Keratinocyte (primary cell): ENCODE measurements at places on chromosomes 11 and 22.

DNA sequence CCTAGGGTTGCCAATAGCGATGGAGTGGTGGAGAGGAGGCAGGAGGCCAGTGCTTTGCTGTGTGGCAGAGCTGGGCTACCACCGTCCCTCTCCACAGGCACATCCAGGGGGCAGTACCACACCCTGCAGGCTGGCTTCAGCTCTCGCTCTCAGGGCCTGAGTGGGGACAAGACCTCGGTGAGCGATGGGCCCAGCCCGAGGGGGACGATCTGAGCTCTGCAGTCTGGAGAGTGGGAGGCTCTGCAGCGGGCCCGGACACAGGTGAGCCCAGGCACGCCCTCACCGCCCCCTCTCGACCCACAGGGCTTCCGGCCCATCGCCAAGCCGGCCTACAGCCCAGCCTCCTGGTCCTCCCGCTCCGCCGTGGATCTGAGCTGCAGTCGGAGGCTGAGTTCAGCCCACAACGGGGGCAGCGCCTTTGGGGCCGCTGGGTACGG, 2.5 kb downstream of the PKP3 start:
- no peak for DNase-seq

DNA sequence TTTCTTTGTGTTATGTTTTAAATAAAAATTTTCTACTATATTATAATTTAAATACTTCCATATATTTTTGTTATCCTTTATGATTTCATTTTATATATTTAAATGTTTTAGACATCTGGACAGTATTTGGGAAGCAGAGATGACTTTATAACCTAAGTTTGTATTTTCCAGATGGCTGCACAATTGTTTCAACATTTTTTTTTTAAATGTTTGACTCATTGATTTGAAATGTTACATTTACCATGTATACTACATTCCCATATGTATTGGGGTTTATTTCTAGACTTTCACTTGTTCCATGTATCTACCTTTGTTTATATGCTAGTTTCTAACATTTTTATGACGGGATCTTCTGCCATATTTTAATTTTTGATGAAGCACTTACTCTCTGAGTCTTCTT, 766.5 kb downstream of the METTL15 start:
- DNase-seq: no peak

DNA sequence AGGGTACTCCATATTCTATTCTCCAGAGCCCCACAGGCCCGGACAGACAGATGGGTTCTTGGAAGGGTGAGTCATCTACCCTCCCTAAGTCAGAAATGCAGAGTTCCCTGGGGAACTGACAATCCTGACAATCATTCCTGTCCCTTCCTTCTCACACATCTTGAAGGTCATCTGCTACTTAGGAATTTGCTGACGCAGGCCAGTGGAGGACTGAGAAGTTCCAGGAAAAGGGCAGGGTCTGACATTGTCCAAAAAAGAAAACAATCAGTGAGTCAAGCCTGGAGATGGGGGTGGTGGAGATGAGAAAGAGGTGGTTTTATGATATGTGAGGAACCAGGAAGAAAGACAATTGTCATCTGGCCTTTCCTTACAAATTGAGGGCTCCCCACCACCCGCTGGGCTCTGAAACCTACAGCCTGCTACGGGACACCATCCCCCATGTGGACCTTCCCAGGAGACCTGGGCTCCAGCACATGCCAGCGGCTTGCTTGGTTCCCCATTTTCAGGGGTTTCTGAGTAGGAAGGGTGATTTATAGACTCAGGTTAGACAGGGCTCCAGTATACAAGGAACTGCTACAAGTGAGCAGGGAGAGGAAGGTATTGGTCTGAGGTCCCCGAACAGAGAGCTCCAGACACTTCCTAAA, 12.9 kb downstream of the CD59 start:
- DNase-seq: peak; percentile 80

DNA sequence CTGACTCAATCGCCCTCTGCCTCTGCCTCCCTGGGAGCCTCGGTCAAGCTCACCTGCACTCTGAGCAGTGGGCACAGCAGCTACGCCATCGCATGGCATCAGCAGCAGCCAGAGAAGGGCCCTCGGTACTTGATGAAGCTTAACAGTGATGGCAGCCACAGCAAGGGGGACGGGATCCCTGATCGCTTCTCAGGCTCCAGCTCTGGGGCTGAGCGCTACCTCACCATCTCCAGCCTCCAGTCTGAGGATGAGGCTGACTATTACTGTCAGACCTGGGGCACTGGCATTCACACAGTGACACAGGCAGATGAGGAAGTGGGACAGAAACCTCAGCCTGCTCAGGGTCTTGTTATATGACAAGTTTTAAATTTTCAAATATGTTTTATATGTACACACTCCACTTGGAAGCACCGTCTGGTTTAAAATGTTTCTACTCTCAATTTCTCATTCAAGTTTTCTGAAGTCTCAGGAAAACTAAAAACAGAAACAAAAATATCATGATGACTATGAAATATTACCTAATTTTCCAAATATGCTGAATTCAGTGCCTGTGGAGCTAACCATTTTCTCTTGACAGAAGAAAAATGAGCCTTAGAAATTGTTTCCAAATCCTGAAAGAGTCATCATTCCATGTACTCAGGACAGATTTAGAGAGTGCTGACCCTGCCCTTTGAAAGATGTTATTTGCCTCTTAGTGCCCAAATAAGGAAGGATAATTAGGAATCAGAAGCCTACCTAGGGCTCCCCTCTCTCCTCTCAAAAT, 48.8 kb upstream of the TOP3B start:
- no peak for DNase-seq

DNA sequence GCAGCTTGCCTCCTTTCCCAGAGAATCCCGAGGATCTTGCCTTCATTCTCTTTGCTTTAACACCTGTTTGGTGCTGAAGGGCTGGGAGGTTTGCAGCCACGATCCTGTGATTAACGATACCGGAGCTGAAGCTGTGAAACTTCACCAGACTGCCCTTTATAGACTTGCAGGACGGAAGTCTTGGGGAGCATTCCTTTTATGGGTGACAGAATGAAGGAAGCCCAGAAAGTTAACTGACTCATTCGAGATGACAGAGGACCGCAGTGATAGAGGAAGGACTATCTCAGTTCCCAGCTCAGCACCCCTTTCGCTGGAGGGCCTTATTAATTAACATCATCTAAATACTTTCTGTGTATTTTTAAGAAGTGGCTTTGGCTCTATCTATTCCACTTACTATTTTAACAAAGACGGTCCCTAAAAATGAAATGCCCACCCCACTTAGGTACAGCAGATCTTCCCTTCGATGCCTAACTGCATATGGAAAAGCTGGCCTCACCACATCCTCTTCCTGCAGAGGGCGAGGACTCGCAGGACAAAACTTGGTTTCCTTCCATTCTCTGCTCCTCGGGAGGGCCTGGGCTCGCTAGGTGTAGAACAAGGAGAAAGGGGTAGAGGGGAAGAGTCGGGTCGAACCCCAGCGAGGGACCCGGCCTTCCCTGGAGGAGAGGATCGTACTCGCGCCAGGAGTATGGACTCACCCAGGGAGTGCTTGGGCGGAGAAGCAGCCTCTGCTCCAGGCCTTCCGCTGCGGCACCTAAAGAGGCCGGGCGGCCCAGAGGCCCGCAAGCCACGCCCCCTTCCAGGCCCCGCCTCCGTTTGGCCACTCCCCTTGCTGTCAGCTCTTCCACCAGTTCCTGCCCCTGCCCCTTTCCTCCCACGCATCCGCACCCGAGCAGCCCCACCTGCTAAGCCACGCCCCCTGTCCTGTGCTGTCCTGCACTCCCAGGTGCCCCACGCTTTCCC, 30.7 kb upstream of the USP47 start:
- DNase-seq: no peak

DNA sequence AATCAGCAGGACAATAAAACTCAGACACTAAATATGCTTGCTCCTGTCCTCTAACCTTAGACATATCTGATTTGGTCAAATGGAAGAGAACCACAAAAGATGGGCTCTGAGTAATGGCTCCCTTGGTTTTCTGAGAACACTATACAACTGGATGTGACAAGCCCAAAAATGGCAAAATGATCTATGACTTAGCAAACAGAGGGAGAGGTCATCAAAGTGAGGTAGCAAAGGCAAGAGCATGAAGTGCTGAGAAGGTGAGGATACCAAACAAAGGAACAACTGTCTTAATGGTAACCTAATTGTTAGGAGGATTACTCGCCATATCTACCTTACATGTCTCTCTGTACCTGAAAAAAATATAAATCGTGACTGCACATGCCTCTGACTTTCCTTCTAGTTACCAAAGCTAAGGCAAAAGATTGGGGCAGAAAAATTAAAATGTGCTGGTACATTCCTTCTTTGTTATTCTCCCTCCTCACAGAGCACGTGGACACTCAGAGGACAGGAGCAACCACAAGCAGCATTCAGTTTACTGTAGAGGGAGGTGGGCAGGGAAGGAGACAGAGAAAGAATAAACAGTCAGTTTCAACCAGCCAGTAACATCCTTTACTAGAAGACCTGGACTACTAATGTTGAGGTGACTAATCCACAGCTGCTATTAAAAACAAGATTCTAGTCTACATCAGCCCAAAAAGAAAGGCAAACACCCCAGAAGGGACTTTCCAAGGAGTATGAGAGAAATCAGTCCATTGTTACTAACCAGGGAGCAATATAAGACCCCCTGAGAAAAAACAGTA, 88.8 kb downstream of the AMBRA1 start:
- DNase-seq: no peak

DNA sequence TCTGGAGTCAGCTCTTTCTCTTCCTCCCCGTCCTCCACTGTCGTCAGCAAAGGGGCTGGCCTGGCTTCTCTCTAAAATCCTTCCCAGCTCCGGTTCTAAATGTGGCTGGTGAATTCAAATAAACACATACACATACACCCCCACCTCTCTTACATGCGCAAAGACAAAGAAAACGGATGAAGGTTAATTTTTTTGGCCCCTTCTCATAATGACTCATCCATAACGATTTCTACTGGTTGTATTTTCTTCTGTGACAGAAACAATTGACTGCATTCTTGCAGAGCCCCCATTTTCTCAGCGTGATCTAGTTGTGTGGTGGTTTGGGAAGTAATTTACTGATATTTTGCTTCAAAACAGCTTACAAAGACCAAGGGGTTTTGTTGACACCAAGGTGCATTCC, 130.0 kb upstream of the NTM start:
- no peak for DNase-seq
